ENCODE measurements at places on chromosomes 12 and 14.

DNA sequence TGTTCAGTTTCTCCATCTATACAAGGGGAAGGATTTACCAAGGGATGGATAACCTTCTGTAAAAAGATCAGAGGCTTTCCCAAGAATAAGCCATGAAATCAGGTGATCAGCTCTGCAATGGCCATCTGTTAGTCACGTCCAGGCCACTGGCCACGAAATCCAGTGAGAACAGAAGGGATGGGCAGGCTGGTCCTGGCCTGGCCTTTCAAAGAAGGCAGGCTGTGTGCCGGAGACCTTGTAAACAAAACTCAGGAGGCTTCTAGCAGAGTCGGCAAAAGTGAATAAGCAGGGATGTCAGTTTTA lies 68.5 kb downstream of the RNF34 start:
- no peak for DNase-seq

DNA sequence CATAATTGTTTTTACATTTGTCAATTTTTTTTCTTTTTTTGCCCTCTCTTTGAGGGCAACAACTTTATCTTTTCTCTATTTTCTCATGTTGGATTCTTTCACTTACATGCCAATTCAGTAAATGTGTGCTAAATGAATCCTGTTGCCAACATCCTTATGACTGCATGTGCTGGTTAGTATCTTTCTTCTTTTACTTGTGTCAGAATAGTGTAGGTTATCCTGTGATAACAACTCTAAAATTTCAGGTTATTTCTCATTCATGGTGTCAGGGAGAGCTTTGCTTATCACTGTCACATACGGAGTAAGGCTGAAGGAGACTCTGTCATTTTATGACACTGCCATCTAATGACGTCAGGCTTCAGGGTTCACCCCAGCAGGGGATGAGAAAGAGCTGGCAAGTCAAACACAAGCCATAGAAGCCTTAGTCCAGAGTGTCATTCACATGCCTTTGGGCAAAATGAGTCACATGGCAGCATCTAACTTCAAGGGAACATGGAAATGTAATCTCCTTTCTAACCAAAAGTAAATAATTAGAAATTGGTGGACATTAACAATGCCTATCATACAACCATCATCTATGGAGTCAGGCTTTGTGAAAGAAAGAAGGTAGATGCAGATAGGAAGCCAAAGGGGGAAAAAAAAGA lies 242.5 kb upstream of the ATP2B1 start:
- DNase-seq = peak; percentile 45

DNA sequence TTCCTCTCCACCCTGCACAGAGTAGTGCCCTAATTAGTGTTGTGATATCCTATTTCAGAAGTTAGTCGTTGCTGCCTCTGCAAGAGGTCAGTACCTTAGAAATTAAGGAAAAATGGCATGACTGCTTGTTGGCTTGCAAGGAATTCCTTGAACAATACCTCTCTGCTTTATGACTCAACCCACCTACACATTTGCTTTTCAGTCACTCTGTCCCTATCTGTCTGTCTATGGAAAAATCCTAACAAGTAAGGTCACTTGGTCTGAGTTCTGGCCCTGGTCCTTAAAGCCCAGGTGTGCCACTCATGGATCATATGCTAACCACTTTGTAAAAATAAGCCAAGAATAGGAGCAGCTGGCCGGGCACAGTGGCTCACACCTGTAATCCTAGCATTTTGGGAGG lies 116.4 kb upstream of the ATF1 start:
- no peak for DNase-seq

DNA sequence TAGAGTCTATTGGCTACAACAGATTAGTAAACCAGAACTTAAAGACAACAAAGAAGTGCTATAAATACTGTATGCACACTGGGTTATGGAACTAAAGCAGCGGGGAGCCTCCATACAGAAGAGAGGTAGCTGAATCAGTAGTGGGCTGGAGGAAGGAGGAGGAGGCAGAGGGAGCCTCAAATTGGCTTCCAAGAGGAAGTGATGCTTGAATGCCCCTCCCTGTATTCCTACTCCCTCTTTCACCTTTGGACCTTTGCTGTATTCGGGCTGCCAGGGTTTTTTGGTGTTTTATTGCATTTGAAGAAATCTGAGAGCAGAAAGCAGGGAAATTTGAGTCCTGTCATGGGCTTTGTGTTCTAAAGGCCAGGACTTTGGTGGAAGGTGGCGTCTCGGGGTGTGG lies 104.0 kb upstream of the PTPRB start:
- DNase-seq = no peak

- no peak for DNase-seq
Measured at GRCh38 chr12:6058481-6059161, 65.8 kb downstream of the VWF start.

GRCh38 chr12:21642707-21643389 lies 14.8 kb downstream of the LDHB start:
- no peak for DNase-seq

DNA sequence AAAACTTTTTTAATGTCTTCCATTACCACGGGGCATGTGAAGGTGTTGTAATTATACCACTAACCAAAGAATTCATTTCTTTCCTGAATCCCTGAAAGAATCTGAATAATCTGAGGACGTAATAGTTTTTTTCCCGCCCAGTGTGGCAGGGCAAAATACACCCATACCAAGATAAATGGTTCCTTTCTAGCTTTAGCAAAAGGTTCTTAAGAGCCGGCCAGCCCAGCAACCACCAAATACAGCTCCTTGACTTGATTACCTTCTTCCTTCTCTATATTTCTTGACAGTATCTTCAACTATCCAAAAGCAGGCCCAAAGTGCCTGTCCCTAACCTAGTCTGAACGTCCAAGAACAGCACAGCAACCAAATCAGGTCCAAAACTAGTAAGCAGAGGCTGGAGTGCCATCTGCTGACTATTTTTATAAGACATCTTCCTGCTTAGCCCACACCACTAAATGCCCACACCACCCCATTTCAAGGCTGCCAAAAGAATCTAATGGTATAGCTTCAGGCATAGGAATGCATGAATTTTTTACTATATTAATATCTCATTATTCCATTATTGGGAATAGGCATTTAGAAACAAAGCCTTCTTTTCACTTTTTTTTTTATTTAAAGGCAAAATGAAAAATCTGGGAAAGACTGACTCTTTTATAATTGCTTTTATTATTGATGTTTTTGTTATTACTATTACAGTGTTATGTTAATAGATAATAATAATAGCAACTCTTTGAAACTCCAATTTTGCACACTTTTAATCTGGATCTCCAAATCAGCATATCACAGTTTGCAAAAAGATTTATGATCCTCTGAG lies 524.4 kb downstream of the MED13L start:
- DNase-seq = peak; percentile 68

DNA sequence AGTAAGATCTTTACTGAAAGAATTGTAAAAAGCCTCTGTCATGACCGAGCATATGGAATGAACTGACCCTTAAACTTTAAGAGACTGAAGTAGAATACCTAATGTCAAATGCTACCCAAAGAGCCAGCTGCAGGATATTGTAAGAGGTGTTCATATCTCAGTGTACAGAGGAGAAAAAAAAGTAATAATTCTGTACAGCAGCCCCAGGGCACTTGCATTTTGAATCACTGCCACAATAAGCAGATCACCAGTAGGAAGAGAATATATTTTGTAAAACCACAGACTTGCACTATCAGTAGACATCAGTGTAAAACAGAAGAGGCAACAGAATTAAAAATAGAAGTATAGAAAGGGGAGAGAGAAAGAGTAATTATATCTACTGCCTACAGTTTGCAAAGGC lies 162.6 kb downstream of the PPFIA2 start:
- DNase-seq = no peak

DNA sequence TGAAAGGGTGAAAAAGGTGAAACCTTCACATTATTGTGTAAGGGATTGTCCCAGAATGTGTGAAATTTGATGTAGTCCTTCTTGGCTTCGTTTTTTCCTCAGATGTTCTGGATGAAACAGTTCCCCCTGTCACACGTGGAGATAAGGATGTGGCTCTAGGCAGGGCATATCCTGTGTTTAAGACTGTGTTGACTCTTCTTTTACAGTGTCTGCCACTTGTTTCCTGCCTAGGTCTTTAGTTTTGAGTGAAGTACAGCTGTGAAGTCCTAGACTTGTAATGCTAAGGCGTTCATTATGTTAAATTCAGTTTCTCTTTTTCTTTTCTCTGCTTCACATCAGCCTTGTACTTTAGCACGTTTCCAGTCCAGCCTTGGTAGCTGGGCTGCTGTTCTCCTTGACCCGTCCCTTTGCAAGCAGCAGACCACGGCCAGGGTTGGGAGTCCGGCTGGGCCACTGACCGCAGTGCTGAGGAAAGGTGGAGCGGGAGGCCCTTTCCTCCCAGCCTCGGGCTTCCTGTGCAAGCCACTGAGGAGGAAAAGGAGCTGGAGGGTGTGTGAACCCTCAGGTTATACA lies 59.1 kb downstream of the RASSF3 start:
- DNase-seq = no peak

DNA sequence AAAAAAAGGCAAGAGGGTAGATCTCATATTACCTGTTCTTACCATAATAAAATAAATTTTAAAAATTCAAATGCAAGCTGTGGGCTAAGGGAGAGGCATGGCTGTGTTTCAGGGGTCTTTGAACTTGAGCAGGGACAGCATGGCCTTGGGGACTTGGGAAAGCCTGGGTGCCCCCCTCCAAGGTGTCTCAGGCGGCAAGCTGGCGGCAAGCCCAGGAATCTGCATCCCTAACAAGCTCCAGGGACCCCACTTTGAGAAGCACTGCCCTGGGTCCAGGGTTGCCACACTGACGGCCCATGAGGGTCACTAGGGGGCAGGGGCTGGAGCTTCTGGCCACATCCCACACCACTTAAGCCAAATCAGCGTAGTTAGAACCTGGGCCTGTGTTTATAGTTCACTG lies 193.8 kb downstream of the SLC15A4 start:
- DNase-seq = no peak

DNA sequence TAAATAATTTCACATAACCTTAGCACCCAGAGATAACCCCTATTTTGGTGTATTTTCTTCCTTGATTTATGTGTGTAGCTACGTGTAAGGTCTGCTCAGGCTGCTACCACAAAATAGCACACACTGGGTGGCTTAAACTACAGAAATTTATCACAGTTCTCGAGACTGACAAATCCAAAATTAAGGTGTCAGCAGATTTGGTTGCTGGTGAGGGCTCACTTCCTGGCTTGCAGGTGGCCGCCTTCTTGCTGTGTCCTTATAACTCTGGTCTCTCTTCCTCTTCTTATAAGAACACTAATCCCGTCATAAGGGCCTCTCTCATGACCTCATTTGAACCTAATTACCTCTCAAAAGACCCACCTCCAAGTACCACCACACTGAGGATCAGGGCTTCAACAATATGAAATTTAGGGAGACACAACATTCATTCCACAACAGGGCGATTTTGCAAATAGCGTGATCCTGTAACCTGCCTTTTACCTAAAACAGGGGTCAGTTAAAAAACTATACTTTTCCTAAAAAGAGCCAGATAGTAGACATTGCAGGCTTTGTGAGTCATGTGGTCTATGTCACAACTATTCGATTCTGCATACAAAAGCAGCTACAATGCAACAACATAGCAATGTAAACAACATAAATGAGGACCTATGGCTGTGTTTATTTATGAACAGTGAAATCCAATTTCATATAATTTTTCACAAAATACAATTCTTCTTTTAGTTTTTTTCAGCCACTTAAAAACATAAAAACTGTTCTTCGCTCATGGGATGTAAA lies 371.7 kb downstream of the DPF3 start:
- DNase-seq = no peak

DNA sequence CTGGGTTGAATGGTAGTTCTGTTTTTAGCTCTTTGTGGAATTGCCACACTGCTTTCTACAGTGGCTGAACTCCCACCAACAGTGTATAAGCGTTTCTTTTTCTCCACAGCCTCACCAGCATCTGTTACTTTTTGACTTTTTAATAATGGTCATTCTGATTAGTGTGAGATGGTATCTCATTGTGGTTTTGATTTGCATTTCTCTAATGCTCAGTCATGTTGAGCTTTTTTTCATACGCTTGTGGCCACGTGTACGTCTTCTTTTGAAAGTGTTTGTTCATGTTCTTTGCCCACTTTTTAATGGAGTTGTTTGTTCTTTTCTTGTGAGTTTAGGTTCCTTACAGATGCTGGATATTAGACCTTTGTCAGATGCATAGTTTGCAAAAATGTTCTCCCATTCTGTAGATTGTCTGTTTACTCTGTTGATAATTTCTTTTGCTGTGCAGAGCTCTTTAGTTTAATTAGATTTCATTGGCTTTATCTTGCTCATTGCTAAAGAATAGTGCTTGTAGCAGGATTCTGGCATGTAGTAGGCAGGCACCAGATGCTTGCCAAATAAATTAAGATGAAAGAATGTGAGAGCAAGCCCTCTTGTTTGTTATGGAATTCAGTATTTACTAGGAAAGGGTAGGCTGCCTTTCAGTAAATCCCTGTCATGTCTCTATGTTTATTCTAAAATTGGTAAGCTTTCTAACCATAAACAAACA lies 86.8 kb downstream of the PDE3A start:
- DNase-seq = no peak

DNA sequence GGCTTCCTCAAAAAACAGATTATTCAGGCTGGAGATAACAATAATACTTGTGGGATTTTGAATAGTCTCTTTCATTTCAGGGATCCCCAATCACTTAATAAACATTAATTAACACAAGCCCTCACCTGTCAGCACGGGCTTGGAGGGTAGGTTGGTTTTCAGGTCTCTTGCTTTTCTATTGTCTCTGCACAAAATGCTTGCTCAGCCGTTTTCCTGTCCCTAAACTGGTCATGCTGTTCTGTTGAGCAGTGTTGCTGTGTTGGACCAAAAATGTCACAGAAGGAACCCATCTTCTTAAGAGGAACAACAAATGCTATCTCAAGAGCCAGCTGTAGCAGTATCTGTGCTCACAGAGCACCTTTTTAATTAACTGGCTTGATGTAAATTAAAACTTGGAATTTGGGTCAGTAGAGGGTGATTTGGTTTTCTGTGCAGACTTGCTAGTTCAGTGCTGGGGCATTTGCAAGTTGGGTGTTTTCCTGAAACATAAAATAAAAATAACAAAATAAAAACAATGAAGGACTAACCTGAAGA lies 231.8 kb upstream of the CRY1 start:
- no peak for DNase-seq

DNA sequence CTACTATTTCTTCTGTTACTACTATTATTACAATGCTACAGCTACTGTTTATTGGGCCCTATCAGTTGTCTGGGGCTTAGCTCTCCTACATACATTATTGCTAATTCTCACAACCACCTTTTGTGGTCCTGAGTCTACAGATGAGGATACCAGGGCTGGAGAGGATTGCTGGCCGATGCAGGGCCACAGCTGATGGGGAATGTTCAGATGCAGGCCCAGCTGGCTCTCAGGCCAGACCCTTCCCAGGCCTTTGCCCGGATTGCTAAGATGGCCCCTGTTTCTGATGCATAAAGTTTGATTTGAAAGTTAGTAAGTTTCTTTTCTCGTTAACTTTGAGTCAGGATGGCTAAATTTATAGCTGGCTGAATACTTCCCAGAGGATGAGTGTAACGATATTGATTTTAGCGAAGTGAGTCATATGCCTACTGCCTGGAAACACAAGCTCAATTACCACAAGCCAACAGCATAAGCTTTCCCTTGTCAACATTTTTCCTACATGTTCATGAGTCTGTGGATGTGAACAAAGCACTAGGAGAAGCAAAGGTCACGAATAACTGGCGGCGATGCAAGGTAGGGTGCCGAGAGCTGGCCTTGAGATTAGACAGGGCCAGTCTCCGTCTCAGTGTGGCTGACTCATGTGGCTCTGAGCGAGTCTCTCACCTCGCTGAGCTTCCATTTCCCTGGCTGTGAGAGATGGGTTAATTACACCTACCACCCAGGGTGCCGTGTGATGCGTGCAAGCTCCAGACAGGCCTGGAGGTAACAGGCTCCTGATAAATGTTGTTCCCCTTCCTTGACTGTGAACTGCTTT lies 111.0 kb downstream of the BEGAIN start:
- peak; percentile 92 for DNase-seq

- DNase-seq = no peak
Measured at GRCh38 chr14:56664811-56665421, 85.3 kb downstream of the TMEM260 start.
